ENCODE measurements at places on chromosomes 3 and 15.
A peak's percentile ranks its signal among the peaks of the same experiment; 100 is the strongest.

- H3K27me3 ChIP-seq: no peaks in the 10 kb centered on the region
- H3K36me3 ChIP-seq: no peaks in the 10 kb centered on the region
- no peak overlapping the region for H3K4me3 ChIP-seq
- H3K4me1 ChIP-seq: peaks cover 12% of the 10 kb centered on the region
- H3K27ac ChIP-seq: no peak overlapping the region
- DNase-seq: no peak
Observed at GRCh38 chr15:92907229-92907628, 7.1 kb downstream of the CHD2 start.

- no peak for DNase-seq
- no peaks in the 10 kb centered on the region for H3K27me3 ChIP-seq
- no peak overlapping the region for H3K27ac ChIP-seq
- no peak overlapping the region for H3K4me3 ChIP-seq
- H3K36me3 ChIP-seq: no peaks in the 10 kb centered on the region
Observed at GRCh38 chr3:121759541-121760202, 10.1 kb upstream of the GOLGB1 start.

DNA sequence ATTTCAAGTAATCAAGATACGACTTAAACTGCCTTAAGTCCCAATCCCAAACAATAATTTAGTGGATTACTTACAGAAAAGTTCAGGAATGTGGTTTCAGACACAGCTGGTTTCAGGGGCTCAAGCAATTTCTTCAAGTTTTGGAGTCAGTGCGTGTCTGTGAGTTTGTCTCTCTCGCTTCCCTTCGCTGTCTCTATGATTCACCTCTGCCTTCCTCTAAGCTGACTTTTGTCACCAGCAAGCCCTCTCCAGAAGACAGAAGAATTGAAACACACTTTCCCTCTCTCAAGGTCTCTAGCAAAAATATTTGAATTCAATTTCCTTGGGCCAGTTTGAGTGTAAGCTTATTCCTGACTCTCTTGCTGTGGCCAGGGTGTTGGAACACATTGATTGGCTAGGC lies 392.4 kb downstream of the EDEM1 start:
- DNase-seq: no peak
- H3K27ac ChIP-seq: no peak overlapping the region
- no peaks in the 10 kb centered on the region for H3K36me3 ChIP-seq
- H3K4me1 ChIP-seq: no peaks in the 10 kb centered on the region
- H3K27me3 ChIP-seq: no peaks in the 10 kb centered on the region

DNA sequence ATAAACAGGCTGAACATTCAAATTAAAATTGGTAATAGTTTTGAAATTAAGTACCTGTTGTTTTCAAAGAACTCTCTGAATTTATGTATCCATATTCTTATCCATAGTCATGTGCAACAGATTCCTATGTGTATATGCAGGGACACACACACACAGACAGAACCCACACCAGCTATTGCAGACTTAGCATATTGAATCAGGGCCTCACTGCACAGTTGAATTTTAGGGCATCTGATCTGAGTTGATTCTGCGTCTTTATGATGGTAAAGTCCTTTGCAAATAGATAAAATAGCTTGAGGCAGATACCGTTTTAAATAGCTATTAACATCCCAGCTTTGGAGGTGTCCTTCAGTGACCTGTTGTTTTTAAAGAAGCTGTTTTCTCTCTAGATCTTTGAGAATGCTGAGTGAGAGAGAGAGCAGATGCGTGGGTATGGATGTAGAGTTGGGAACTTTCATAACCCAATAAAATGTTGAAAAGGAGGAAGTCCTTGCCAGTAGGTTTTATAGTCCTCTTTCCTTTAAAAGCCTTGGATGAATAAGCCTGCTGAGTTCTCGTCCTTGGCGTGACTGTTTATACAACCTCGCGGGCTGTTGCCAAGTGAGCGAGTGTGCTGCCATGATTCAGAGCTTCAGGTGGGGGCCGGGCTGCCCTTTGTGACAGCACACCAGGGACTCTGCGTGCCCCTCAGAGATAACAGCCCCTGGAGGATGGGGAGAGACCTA lies 18.3 kb downstream of the MYZAP start:
- DNase-seq: peak; percentile 29
- no peaks in the 10 kb centered on the region for H3K27me3 ChIP-seq
- no peak overlapping the region for H3K4me3 ChIP-seq
- H3K36me3 ChIP-seq: no peaks in the 10 kb centered on the region

GRCh38 chr3:156795890-156796481 lies 30.2 kb upstream of the LEKR1 start:
- H3K4me1 ChIP-seq: no peaks in the 10 kb centered on the region
- no peaks in the 10 kb centered on the region for H3K36me3 ChIP-seq
- H3K27ac ChIP-seq: no peak overlapping the region
- H3K27me3 ChIP-seq: no peaks in the 10 kb centered on the region
- no peak overlapping the region for H3K4me3 ChIP-seq

DNA sequence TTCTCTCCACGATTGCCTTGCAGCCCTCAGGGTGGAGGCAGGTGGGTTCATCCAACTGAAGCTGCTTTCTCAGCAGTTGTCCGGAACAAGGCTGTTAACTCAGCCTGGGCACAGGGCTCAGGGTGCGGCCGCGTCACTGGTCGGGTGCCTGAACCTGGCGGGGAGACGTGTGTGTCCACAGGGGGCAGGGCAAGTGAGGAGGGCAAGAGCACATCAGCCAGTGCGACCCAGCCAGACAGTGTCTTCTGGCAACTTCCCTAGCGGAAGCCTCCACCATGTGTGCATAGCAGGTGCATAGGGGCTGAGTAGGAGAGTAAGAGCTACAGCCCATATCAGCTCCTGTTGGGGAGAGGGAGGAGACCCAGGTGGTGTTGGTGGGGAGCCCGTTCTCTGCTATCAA lies 150.4 kb upstream of the THRB start:
- no peak for DNase-seq
- H3K36me3 ChIP-seq: no peaks in the 10 kb centered on the region
- no peak overlapping the region for H3K4me3 ChIP-seq
- H3K4me1 ChIP-seq: no peaks in the 10 kb centered on the region

GRCh38 chr3:4687167-4687566 lies 194.0 kb downstream of the ITPR1 start:
- no peaks in the 10 kb centered on the region for H3K4me1 ChIP-seq

Data from mesendoderm (in vitro differentiated cells).